ENCODE measurements at places on chromosomes 6 and 20.

- DNase-seq, result peak; percentile 40
Measured at GRCh38 chr6:130965656-130966055, 97.4 kb downstream of the EPB41L2 start.

- DNase-seq, result no peak
Measured at GRCh38 chr20:37881601-37882343, 21.2 kb upstream of the VSTM2L start.

- no peak for DNase-seq
Measured at GRCh38 chr6:121302882-121303281, 31.4 kb downstream of the TBC1D32 start.

GRCh38 chr20:5729348-5729747 is 20.9 kb upstream of the SHLD1 start:
- no peak for DNase-seq

GRCh38 chr6:56940977-56941376 is 13.9 kb upstream of the BEND6 start:
- no peak for DNase-seq

- DNase-seq, result no peak
Measured at GRCh38 chr20:57323034-57323433, 6.6 kb upstream of the SPO11 start.

GRCh38 chr20:50371878-50372769 is 138.1 kb upstream of the PTPN1 start:
- peak; percentile 16 for DNase-seq

- no peak for DNase-seq
Measured at GRCh38 chr6:52962701-52963100, 32.4 kb downstream of the GSTA4 start.

- no peak for DNase-seq
Measured at GRCh38 chr6:146364816-146365594, 178.6 kb upstream of the RAB32 start.

DNA sequence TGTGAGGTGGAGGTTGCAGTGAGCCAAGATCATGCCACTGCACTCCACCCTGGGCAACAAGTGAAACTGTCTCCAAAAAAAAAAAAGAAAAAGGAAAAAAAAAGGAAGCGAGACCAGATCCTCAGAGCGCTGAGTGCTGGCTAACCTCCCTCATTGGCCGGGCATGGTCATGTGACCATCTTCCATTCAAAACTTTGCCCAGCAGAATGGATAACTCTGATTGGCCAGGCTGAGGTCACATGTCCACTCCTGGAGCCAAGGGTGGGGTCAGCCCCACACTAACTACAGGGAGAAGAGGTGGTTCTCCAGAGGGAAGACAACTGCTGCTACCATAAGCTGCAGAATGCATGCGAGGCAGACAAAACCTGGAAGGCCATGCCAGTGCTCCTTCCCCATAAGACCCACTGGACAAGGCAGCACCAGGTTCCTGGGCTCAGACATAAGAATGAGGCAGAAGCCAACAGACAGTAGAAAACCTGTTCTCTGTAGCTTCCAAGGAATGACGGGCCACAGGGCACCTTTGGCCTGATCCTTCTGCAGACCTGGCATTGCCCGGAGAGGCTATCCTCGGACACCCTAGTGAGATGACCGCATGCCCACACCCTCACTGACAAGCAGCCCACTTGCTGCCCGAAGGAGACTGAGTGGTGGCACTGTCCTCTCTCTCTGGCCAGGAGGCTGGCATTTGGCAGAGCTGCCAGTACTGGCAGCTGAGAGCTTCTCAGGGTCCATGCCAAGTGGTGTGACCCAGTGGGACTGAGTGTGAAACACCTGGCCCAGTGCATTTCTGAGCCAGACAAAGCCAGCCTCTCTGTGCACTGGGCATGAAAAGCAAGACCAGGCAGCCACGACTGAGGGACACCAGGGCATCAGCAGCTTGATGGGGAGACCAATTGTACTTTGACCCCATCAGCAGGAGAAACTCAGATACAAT is 311.9 kb upstream of the SULF2 start:
- DNase-seq, result no peak

- no peak for DNase-seq
Measured at GRCh38 chr6:109781001-109781400, 89.9 kb downstream of the FIG4 start.

DNA sequence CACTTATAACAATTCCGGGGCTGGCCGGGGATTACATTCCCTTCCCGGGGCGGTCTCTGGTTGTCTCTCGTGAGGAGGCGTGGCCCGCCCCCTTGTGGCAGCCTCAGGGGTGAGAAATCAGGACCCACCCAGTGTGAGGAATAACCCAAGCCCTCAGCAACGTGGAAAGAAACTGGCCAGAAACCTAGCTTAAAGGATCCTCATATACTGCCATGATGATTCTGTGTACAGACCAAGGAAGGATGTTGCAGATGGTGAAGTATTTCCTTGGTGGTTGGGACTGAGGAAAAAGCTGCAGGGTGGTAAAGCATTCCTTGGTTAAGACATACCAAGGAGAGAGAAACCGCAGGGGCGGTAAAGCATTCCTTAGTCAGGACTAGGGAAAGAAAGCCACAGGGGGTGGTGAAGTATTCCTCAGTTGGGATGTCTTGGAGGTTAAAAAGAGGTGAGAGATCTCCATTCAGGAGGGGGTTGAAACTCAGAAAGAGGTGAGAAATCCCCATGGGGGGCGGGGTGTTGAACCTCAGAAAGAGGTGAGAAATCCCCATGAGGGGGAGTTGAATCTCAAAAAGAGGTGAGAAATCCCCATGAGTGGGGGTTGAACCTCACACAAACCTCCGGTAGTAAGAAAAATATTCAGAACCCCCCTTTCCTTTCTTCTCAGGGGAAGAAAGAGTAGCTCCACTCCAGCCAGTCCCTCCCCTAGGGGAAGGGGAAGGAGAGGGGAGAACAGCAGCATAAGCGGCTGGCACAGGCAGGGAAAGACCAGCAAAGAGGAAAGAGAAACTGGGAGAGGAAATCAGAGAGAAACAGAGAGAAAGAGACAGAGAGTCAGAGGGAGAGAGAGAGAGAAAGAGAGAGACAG is 238.1 kb downstream of the RNGTT start:
- DNase-seq, result peak; percentile 90

DNA sequence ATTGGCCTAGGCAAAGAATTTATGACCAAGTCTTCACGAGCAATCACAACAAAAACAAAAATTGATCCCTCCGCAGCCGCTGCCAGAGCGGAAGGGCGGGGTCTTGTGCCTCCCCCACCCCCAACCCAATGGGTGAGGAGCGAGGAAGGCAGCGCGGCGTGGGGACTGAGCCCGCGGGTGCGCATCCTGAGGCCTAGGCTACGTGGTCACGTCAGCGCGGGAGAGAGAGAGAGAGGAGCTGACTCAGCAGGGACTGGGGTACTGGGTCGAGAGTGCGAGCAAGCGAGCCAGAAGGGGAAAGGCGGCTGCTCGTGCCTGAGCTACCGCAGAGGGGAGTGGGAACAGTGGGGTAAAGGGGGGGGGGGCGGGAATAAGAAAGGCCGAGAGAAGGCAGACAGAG is 90.1 kb upstream of the FERMT1 start:
- DNase-seq, result no peak

- no peak for DNase-seq
Measured at GRCh38 chr20:33399924-33400323, 1.4 kb downstream of the CDK5RAP1 start.

GRCh38 chr6:55047451-55048044 is 126.8 kb upstream of the HCRTR2 start:
- no peak for DNase-seq

DNA sequence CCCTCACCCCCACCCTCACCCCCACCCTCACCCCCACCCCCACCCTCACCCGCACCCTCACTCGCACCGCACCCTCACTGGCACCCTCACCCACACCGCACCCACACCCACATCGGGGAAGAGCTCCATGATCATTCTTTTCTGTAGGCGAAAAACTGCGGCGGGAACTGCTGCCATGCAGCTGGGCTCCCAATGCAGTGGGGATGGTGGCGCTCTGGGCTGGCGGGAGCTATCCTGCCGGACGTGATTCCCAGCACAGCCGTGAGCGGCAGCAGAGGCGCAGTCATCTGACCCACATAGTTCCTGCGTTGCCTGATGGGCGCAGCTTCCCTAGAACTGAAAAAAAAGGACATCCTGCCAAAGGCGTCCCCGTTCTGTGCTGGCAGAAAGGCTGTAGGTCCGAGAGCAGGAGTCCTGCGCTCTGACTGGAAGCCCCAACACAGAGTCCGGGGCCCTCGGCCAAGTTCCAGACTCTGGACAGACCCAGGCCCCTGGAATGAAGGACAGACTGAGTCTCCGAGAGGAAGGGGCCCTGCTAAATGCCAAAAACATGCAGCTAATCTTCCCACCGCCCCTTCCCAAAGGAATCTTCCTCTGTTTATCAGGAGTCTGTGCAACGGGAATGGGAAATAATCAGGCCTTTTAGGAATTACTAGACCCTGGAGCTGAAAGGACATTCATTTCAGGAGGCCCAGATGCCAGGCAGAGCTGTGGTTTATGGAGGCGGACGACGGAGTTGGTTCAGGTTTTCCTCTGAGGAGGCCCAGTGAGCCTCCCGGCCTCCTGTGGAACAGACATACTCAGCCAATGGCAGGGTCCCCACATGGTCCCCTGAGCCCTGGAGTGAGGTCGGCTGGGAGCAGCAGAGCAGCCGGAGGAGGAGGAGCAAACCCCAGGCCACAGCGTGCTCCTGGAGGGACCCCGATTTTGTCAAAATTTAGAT is 14.1 kb upstream of the TCFL5 start:
- DNase-seq, result peak; percentile 56

- DNase-seq, result no peak
Measured at GRCh38 chr6:138772596-138773176, 883 bp upstream of the CCDC28A start.

GRCh38 chr20:58640446-58640845 is 10.6 kb upstream of the STX16 start:
- DNase-seq, result peak; percentile 86

- no peak for DNase-seq
Measured at GRCh38 chr20:16001286-16001685, 572.0 kb downstream of the KIF16B start.

DNA sequence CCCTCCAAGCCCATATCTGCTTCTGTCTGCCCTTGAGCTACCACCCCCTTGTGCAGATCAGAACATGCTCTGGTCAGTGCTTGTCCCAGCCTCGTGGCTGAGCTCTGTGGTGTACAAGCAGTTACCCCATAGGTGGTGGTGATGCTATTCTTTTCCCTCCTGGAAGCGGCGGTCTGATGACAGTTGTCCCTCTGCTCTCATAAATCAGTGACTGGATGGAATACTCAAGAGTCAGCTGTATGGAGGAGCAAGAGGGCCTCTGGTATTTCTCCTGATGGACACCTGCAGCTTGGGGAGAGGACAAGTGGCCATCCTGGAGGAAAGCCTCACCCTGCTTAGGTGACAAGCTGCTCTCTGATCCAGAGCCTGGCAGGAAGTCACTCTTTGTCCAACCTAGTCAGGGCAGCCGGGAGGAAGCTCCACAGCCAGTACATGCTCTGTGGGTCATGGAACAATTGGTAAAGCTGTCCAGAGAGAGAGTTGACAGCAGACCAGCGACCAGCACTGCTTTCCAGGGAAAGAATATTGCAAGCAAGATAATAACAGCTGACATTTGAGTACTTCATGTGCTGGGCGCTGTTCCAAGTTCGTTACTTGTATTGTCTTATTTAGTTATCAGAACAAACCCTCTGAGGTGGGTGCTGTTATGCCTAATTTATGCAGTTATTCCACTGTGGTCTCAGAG is 47.1 kb downstream of the SCAND1 start:
- DNase-seq, result no peak

DNA sequence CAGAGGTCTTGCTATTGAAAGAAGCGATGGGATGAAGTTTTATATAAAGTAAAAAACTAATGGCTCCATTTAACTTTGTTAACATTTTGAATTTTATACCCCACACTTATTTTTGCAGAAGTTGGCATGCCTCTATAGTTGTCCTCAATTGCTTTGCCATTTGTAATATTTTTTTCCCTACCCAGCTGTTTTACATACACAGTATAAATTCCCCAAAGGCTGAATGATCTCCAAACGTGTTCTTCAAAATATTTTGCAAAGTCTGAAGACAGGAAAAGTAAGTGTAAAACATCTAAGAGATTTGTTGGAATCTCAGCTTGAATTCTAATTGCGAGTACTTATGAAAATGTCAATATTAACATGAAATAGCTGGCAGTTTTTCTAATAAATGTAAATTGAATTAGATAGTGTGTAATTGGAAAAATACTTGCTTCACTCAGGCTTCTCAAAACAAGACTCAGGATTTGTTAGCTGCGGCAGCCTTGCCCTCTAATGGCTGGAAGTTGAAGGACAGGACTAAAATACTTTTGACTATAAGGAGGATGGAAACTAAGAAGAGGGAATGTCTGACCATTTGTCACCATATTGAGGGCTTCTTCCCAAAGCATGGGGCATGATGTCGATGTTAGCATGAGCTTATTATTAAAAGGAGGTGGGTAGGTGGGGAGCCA is 226.8 kb downstream of the UST start:
- peak; percentile 62 for DNase-seq

GRCh38 chr20:59004493-59004762 is 2.6 kb downstream of the CTSZ start:
- no peak for DNase-seq

DNA sequence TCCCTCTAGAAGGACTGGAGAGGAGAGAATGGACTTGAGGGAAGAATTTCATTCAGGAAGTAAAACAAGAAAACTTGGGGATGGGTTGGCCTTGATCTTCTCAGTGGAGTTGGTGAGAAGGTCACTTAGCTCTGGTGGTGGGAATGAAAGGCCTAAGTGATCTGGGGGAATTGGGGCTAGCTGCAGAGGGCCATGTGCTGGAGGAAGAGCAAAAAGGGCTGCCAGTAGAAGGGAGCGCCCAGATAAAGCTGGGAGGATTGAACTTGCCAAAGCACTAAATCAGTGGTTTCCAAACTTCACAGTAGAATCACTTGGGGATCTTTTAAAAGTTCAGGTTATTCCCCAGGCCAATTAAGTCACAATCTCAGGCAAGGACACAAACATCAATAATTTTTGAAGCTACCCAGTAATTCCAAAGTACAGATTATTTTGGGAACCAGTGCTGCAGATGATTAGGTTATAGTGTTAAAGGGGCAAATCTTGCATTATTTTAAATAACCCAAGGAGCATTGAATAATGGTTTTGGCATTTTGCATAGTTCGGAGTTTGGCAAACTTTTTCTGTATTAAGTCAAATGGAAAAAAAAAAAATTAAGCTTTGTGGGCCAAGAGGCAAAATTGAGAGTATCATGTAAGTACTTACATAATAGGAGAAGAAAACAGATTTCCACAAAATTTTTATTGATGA is 36.5 kb upstream of the RFPL4B start:
- DNase-seq, result no peak

- peak; percentile 50 for DNase-seq
Measured at GRCh38 chr20:50580016-50580747, 70.0 kb downstream of the PTPN1 start.

GRCh38 chr6:8947900-8948299 is 512.6 kb upstream of the SLC35B3 start:
- DNase-seq, result no peak

DNA sequence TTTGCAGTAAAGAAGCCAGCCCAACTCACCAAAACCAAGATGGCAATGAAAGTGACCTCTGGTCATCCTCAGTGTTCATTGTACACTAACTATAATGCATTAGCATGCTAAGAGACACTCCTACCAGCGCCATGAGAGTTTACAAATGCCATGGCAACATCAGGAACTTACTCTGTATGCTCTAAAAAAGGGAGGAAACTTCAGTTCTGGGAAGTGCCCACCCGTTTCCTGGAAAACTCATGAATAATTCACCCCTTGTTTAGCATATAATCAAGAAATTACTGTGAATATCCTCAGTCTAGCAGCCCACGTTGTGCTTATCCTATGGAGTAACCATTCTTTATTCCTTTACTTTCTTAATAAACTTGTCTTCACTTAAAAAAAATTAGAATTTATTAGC is 19.4 kb upstream of the TRERF1 start:
- DNase-seq, result no peak

- no peak for DNase-seq
Measured at GRCh38 chr6:106963544-106963943, 11.0 kb downstream of the CD24 start.
